Erythroblast (primary cell): ENCODE measurements at places on chromosomes 5 and 9.

DNA sequence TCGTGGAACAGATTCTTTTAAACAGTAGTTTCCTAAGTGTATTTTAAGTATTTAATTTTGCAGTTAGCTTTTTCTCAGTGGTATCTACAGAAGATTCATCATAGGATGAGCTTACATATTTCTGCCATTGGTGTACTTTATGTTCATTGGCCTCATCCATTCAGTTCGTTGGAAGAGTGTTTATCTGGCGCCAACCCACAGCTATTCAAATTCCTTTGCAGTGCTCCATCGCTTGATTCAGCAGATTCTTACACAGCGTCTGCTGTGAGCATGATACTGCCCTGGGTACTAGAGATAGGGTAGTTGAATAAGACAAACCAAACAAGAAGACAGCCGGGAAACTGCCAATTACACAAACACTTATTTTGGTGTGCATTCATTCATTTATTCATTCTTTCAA, 55.1 kb downstream of the NUP214 start:
- DNase-seq: peak; percentile 94

DNA sequence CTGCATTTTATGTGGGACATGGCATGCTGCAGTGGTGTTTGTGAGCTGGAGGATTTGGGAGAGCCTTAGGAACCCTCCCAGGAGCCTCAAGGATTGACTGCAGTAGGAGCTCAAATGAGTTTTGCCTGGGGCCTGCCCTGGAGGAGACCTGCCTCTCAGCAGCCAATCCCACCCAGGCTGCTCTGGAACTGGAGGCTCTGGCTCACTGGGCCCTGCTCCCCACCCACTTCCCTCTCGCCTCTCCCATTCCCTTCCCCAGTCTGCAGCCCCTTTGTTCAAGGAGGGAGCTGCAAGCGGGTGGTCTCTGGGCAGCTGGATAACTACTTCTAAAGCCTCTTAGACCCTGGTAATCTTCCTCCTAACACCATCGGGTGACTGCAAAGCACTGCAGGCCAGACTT, 24.2 kb downstream of the KCNIP1 start:
- DNase-seq: no peak

GRCh38 chr5:1557114-1557873, 33.5 kb upstream of the LPCAT1 start:
- no peak for DNase-seq

DNA sequence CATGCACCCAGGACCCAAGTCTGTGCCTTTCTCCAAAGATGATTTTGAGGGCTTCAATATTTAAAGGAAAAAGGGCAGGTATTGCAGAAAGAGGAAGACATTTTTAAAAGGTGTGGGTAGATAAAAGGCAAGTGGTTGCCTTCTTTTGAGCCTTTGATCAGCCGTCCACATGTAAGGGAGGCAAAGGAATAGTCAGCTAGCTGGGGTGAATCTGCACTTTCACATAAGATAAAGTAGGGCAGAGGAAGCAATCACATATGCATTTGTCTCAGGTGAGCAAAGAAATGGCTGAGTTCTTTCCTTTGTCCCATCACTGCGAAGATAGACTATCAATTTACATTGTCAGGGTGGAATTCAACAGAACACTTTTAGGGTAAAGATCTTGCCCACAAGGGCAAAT, 19.9 kb downstream of the MGAT1 start:
- DNase-seq: peak; percentile 28

- DNase-seq: no peak
Measured at GRCh38 chr5:143142596-143143435, 260.7 kb downstream of the NR3C1 start.
